GM19239 (cell line): ENCODE measurements at places on chromosomes 12 and 14.

- no peak for DNase-seq
Observed at GRCh38 chr12:75708802-75709201, 197.4 kb upstream of the KRR1 start.

GRCh38 chr14:93105362-93105761 is 10.4 kb downstream of the ITPK1 start:
- no peak for DNase-seq

- DNase-seq, result no peak
Observed at GRCh38 chr12:90360300-90360699, 594.7 kb downstream of the CCER1 start.

DNA sequence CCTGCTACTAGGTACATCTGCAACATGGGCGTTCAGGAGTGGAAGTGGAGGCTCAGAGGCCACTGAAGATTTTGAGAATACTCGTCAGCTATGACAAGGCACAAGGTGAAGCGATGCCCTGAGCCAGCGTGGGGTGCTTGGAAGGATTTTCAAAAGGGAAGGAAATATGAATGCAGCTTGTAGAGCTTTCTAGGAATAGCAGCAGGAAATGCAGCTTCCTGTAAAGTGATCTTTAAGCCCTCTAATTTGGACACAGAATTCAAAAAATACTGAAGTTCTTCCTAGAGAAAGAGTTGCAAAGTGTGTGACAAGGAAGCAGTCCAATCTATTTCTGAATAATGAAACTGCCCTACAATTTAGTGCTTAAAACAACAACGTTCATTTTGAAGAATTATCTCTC is 13.2 kb upstream of the C1S start:
- DNase-seq, result no peak

DNA sequence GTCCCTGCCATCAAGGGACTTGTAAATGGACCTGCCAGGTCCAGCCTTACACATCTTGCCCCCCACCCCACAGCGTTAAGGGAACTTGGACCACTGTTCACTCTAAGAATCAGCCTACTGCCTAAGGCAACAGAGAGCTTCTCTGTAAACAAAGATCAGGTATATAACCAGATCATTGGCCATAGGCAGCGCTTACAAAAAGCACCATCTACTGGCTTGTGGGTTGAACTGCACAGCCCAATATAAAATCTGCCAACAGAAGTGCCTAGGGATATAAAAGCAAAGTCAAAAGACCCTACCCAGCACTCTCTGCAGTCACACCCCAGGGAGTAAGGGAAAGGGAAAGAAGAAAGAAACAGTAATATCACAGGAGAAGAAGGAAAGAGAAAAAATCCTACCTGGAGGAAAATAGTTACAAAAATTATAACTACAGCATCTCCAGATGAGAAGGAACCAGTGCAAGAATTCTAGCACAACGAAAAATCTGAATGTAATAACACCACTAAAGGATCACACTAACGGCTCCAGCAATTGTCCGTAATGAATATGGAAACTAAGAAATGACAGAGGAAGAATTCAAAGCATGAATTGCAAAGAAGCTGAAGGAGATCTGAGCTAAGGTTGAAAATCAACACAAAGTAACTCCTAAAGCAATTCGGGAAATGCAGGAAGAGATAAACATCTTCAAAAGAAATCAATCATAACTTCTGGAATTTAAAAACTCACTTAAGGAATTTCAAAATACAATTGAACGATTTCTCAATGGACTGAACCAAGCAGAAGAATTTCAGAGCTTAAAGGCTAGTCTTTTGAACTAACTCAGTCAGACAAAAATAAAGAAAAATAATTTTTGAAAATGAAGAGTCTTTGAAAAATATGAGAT is 95.2 kb upstream of the PCED1B start:
- DNase-seq, result peak; percentile 4
